ENCODE measurements at places on chromosomes 5 and 9.

- DNase-seq: no peak
Observed at GRCh38 chr5:44887722-44888121, 79.0 kb downstream of the MRPS30 start.

DNA sequence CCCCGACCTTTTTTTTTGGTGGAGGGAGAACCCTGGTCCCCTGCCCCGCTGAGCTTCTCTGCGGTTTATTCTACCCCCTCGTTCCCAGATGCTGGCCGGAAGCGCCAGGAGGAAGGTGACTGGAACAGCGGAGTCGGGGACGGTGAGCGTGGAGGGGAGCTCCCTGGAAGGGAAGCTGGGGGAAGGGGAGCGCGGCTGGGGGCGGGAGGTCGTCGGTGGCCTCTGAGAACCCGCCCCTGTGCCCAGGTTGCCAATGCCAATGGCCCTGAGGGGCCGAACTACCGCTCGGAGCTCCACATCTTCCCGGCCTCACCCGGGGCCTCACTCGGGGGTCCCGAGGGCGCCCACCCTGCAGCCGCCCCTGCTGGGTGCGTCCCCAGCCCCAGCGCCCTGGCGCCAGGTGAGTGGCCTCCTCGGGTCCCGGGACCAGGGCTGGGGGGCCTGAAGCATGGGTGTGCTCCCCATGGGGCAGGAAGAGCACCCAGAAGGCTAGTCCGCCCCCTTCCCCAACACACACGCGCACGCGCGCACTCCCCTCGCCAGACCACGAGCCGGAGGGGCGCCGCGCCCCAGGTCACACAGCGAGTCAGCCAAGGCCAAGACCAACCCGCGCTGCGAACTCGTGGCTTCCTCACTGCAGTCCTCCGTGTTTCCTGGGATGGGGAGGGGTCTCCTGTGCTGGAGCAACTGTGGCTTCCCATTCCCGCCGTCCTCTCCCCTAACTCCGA is 10.6 kb downstream of the MYOZ3 start:
- no peak for DNase-seq

DNA sequence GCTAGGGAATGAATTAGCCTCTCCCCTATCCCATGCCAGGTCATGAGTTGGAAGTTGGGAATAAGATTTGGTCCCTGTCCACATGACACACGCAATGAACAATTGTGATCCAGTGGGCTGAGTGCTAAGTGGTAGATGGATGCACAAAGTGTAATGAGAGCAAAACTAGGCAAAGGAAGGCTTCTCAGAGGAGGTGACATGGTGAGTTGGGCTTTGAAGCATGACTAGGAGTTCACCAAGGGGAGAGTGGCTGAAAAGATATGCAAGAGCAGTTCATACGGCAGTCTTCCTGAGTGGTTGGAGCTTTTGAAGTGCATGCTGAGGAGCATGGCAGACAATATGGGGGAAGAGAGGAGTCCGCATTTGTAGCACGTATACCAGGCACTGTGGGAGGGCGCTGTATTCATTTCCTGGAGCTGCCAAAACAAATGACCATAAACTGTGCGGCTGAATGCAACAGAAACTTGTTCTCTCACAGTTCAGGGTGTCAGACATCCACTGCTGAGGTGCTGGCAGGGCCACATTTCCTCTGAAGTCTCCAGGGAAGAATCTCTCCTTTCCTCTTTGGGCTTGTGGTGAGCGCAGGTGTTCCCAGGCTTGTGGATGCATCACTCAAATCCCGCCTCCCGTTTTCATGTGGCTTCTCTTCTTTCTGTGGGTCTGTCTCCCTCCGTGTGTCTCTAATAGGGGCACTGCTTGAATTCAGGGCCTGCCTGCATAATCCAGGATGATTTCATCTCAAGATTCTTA is 49.5 kb downstream of the NSG2 start:
- DNase-seq: no peak

- no peak for DNase-seq
Observed at GRCh38 chr5:59557572-59557971, 336.0 kb downstream of the PDE4D start.

GRCh38 chr5:139690064-139690802 is 42.1 kb downstream of the CXXC5 start:
- DNase-seq: no peak

GRCh38 chr9:19397845-19398244 is 11.0 kb upstream of the ACER2 start:
- no peak for DNase-seq

GRCh38 chr5:71816307-71816706 is 97.2 kb downstream of the CARTPT start:
- no peak for DNase-seq

DNA sequence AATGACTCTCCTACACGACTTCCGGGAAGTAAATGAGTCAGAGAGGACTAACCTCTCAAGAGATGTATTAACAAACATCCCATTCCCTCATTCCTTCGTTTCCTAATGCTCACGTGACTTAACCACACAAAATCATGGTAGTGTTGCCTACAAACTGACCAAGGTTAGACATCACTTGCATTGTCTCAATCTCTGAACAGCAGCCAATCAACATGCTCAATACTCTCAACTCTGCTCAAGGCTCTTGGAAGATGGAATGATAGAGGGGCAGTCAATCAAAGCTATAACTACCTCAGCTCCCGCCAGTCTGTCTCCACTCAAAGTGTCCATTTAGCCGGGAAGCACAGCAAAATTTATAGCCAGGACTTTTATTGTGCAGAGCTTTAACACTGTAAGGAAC is 143.8 kb upstream of the PIK3R1 start:
- no peak for DNase-seq

GRCh38 chr9:120412425-120412951 is 167.5 kb downstream of the CDK5RAP2 start:
- no peak for DNase-seq

GRCh38 chr9:75960551-75960950 is 70.1 kb downstream of the PCSK5 start:
- no peak for DNase-seq

- DNase-seq: peak; percentile 95
Observed at GRCh38 chr5:179023528-179024189, at the start of gene ZNF879. ZNF879 (plus strand) TSS chr5:179023804; CDS start chr5:179025005, 1,201 bp downstream.

- DNase-seq: no peak
Observed at GRCh38 chr9:128077847-128078503, 9.9 kb downstream of the SLC25A25 start.

DNA sequence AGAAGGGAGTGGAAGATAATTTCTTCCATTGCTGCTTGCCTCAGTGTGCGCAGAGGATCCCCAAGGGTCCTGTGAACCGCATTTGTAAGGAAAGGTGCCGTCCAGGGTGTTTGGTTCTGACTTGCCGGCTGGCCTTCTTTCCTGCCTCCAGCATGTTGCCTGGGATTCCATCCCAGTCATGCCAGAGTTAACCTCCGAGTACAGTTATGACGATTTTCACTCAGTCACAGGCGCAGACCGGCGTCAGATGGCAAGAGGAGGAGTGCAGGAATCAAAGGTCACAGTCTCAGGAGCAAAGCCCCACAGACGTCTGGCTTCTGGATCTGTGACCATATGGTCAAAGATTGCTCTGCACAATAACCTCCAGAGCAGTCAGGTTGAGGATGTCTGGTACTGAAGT is 5.9 kb upstream of the GADD45G start:
- DNase-seq: no peak

DNA sequence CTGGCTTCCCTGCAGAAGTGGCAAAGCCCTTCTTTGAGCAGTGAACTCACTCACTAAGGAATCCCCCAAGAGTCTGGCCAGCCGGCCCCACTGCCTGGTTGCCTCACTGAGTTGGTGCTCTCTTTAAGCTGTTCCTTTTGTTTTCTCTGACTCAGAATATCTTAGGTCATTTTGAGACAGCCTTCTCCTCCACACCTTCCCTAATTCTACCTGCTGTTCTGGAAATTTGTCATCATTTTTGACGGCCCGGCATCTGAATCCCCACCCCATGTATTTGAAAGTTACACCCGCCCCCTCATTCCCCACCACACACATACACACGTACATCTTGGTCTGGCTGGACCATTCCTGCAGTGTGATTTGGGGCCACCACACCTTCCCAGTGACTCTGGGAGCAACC is 41.8 kb downstream of the FGF1 start:
- DNase-seq: no peak

DNA sequence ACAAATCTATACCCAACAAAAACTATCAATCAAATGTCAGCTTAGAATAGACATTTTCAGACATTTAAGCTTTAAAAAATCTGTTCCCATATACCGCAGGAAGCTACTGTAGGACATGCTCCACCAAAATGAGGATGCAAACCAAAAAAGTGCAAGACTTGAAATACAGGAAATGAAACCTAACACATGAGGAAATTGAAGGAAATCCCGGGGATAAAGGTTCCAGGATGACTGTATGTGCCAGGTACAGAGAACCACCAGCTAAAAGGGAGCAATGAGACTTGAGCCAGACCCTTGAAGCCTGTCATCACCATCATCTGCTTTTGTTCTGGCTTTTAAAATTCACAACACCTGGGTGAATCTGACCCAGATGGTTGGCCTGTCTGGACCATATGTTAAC is 21.4 kb downstream of the DIAPH1 start:
- DNase-seq: no peak

Measured in suprapubic skin (tissue), 4 donors.